ENCODE measurements at places on chromosomes 11 and 22.

DNA sequence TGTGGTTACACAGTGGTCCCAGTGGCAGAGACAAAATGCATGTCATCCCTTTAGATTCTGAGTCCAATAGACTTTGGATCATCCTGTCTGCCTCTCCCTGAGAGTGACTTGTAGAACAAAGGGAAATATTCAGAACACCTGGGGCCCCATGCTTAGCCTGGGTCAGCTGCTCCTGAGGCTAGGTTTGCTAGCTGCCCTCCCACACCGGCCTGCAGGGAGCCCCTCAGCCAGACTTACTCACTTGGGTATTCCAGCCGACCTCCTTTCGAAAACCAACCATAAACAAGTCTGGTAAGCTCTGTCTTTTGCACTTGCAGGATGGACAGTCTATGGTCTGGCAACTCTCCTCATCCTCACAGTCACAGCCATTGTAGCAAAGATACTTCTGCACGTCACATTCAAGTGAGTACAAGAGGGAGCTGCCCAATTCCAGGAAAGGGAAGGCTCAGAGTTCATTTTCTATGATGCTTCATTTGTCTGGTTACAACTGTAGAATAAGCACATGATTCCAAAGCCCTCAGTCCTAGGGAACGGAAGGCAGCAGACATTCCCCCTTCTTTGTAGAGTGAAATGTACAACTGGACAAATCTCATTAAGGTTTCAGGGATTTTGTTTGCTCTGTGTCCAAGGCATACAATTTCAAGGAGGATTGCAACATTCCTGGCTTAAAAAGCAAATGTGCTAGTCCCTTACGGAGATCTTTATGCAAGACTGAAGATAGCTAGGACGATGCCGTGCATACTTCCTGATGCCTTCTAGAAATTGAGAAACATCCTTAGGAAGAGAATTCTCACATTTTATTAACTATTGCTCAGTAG, 65.5 kb upstream of the EMID1 start:
- no peak for DNase-seq

- DNase-seq = no peak
Observed at GRCh38 chr11:91926965-91927364, 297.7 kb upstream of the FAT3 start.

DNA sequence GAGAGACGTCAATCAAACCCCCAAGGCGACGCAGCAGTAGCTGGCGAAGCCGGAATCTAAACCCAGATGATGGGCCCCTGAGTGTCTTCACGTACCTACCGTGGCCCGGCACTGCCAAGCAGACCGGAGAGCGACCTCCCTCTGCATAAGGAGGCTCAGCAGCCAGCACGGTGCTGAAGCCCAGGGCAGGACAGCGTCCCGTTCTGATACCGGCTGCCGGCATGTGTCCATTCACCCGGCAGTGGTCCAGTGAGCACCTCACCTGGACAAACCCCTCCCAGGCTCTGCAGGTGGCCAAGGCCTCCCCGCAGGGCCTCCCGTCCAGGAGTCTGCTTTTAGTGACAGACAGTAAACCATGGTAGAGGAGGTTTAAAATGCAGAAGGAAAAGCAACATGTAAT, 142.0 kb downstream of the BRD1 start:
- no peak for DNase-seq

DNA sequence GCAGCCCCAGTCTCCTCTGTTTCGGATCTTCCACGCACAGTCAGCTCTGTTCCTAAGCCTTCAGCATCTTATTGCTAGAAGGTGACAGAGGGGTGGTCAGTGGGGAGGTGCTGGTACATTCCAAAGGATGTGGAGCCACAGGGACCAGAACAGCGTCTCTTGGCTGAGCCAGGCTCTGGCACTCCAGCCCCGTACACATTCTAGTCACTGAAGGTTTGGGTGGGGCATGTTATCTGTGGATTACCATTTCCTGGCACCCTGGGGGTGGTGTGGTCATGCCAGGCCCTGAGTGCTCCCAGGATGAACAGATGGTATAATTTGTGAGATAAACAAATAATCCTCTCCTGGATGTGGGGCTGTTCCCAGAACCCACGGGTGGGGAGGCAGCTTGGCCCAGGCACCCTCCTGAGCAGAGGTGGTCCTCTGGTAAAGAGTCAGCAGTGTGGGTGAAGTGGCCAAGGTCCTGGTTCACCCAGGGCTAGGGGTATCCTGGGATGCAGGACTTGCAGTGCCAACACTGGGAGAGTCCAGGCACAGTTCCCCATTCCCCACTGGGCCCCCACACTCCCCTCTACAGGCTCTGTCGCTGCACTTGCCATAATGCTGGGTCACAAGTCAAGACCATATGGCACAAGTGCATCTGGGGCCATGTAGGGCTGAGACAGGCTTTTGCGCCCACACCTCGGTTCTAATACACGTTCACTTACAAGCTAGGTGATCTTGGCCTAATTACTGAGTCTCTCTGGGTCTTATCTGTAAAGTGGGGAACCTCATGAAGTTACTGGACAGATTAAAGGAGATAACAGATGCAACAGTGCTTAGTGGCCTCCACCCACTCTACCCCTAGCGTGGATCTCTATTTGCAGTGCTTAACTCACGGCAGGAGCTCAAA, 33.0 kb downstream of the DKK3 start:
- no peak for DNase-seq

- no peak for DNase-seq
Observed at GRCh38 chr11:116930177-116930576, 92.8 kb upstream of the APOA1 start.

DNA sequence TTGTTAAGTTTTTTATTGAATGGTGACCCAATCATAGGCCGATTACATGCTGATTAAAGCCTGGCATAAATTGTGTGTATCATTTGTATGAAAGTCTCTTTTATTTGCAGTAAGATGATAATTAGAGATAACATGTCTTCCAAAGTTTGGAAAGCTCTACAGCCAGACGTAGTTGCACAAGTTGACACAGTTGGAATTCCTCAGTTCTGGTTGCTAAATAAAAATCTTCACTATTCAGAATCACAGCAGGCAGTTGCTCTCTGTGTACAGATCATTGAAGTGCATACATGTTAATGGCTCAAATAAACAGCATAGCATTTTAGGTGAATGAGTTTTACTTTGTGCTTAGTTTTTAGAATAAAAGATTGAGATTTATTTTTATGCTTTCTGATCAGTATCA, 69.5 kb downstream of the ARHGAP42 start:
- no peak for DNase-seq

DNA sequence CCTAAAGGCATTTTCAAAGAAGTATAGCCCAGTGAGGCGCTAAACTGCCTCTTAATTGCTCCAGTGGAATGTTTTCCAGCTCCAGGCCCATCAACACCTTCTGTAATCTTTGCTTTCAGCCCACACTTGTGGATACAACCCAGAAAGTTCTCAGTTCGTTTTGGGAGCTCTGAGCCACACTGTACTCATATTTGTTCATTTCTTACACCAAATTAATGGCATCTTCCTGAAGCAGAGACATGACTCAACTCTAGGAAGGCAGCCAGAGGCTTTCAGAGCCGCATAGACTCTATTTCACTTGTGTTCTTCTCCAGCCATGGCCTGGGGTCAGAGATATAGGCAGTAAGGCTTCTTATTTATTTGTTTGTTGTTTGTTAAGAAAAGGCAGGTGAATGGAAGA, 175.5 kb upstream of the NCAM1 start:
- no peak for DNase-seq

GRCh38 chr11:36365907-36366306, 69.8 kb downstream of the PRR5L start:
- no peak for DNase-seq

Measured in caudate nucleus (tissue), 63 donors.